ENCODE measurements at places on chromosomes 4 and X.

DNA sequence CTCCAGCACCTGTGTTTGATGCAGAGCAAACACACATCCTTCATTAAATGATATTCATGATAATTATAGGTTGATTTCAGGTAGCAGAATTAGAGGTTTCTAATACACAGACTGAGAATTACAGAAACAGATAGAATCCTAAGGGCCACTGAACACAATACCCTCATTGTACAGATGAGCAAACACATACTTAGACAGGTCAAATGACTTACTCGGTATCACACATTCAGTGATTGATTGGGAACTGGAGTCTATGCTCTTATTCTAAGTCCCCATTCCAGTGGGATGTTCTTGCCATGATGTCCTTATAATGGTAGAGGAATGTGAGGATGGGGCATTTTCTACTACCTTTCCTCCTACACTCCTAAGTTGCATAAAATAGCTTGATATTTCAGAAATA lies 70.8 kb downstream of the DCAF8L1 start:
- DNase-seq = no peak

- no peak for DNase-seq
Measured at GRCh38 chr4:71202705-71203104, 136.1 kb upstream of the SLC4A4 start.

DNA sequence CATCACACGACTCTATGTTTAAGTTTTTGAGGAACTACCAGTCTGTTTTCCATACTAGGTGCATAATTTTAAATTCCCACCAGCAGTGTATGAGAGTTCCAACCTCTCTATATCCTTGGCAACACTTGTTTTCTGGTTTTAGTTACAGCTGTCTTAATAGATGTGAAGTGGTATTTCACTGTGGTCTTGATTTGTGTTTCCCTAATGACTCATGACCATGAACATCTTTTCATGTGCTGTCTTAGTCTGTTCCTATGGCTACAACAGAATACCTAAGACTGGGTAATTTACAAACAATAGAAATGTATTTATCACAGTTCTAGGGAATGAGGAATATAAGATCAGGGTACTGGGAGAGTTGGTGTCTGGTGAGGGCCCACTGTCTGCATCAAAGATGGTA lies 51.5 kb upstream of the GPR78 start:
- DNase-seq = peak; percentile 15

DNA sequence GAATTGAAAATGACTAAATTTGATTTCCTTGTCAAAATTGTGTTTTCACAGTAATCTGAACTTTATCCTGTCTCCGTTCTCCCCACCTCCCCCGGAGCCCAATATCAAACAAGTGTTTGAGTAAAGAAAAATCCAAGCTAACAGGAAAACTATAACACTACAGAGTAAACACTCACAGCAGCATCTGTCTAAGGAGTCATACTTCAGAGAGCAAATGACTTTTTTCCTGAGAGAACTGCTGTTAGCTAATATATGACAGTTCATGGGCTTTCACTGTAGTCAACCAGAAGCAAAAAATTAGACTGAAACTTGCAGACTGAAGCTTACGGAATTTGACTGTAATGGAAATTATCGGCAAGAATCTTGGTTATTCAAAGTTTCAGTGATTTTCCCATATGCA lies 321.7 kb downstream of the ANKRD50 start:
- no peak for DNase-seq

GRCh38 chrX:10922159-10922558 lies 189.0 kb upstream of the HCCS start:
- peak; percentile 75 for DNase-seq

All from HFF-Myc (cell line).